ENCODE measurements at places on chromosomes 2 and 18.

GRCh38 chr2:149735237-149735958 lies 147.8 kb upstream of the MMADHC start:
- DNase-seq: no peak

- no peak for DNase-seq
Observed at GRCh38 chr2:36455788-36456187, 100.2 kb downstream of the CRIM1 start.

GRCh38 chr2:10452312-10452711 lies 4.2 kb upstream of the ODC1 start:
- DNase-seq: no peak

DNA sequence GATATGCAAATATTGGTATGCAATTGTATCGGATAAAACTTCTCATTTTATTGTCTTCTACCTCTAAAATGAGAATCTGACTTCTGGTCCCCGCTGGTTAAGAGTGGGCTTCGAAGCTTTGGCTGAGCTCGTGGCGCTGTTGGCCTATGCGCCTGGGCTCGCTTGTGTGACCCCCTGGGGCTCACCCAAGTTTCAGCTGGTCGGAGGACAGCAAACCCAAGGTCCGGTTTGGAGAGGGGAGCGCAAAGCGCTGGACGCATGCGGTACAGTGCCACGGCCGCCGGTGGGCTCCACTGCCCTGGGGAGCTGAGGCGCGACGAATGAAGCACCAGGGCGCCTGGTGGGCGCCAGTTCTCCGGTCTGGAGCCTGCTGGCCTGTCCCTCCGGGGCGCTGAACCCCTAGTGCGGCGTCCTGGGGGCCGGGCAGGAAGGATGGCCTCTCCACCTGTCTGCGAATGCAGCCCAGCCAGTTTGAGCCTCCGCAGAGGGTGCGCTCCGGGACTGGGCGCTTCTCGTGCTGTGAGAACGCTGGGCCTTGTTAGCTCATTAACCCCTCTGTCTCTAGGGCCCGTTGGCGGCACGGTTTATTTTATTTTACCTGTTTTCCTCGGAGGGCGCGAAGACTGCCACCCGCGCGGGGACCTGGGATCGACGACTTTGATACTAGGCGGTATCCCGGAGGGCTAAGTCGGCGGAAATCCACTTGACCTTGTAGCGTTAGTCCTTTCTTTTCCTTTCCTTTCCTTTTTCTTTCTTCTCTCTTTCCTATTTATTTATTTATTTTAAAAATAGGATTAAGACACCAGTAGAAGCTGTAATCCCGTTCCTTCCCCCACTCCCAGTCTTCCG lies 10.4 kb downstream of the MEIS1 start:
- no peak for DNase-seq

DNA sequence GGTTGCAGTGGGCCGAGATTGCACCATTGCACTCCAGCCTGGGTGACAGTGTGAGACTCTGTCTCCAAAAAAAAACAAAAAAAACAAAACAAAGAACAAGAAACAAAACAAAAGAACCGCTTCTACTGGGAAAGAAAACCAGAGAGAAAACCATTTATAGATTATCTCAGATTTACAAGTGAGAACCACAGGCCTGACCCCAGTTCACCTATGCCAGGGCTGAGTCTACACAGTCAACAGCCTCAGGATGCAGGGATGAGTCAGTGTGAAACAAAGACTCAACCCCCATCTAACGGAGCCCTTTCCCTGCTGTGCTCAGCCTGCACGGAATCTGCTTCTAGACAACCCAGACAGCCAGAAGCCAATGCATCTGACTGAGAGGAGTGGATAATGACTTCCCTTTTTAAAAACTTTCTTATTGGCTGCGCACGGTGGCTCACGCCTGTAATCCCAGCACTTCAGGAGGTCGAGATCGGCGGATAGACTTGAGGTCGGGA lies 25.5 kb upstream of the YWHAQ start:
- no peak for DNase-seq

GRCh38 chr2:63695583-63695982 lies 106.8 kb downstream of the MDH1 start:
- DNase-seq: no peak

GRCh38 chr2:71743995-71744675 lies 290.8 kb downstream of the DYSF start:
- no peak for DNase-seq

DNA sequence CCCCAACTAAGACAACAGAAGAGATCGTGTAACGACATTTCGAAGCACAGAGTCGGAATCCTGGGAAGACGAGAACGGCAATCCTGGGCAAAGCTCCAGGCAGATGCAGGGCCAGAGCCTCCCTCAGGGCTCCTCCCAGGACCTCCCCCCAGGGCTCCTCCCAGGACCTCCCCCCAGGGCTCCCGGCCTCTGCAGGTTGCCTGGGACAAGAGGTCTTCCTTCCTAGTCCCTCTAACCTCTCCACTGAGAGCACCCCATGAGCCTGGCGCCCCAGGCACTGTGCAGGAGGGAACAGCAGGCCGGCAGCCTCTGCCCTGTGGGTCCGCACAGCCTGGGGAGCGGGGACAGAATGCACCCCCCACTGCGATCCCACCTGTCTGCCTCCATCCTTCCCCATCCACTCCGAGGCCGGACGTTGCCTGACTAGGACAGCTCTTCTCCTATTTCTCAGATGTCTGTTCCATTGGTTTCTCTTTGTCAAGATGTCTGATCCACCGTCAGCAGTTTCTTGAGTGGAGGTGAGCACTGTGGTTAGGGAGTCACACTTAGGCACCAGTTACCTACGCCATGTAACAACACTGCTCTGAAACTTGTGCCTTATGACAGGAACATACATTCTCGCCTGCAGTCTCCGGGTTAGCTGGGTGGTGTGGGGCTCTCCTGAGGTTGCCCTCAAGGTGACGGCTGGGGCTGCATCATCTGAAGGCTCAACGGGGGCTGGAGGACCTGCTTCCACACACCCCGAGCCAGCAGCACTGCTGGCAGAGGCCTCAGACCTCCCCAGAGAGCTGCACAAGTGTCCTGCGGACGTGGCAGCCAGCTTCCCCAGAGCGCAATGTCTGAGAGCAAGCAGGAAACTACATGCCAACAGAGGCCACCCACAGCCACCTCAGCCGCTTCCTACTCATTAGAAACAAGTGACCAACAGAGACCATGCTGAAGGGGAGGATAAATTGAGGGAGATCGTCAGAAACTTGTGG lies 28.9 kb downstream of the ADI1 start:
- no peak for DNase-seq

DNA sequence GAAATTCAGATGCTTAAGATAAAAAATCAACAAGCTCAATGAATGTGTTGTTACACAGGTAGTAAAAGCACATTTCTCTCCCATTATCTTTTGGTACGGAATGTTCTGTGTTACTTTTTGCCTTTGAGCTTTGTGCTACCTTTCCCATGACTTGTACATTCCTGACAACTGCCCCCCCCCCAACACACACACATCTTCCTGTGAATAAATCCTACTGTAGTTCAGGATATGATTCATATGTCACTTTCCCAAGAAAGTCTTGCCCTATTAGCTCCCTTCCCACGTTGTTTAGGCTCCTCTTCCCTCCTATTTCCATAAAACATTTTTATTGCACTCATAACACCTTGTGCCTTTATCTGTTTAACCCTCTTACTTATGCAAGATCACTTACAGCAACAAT lies 442.6 kb upstream of the LRATD1 start:
- DNase-seq: no peak

GRCh38 chr2:238145851-238146250 lies 7.4 kb downstream of the KLHL30 start:
- DNase-seq: no peak

- DNase-seq: no peak
Observed at GRCh38 chr2:72300147-72300684, 152.6 kb upstream of the CYP26B1 start.

DNA sequence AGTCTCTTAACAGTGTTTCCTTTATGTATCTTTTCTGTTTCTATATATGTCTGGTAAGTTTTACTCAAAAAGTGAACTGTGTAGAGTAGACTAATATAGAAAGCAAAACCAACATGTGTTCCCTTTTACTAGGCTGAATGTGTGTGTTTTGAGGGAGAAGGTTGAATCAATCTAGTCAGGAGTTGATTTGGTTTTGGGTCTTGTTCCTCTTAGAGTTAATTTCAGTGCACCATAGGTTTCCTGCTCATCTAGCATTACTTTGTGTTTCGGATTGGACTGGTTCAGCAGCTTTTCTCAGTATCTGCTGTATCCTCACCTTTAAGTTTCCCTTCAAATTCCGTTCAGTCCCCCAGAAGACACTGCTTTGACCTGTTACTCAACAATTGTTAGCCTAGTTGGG lies 52.0 kb upstream of the TRIM43 start:
- DNase-seq: no peak

DNA sequence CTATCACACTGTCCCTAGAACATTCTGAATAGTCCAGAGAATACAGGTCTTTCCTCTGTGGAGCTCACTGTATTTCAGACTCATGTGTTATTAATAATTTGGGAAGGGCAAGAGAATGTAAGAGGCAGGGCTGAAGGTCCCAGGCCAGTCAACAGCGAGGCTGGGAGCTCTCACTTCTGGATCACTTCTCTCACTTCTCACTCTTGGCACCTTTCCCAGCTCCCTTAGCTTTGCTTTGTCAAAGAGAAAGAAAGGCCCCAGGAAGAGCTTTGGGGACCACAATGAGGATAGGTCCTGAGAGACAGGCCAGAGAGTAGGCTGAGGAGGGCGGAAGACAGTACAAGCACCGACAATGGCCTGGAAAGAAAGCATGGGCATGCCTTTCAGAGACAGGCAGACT lies 11.2 kb downstream of the EFR3B start:
- DNase-seq: no peak

GRCh38 chr18:48412339-48412929 lies 3.3 kb upstream of the ZBTB7C start:
- no peak for DNase-seq

DNA sequence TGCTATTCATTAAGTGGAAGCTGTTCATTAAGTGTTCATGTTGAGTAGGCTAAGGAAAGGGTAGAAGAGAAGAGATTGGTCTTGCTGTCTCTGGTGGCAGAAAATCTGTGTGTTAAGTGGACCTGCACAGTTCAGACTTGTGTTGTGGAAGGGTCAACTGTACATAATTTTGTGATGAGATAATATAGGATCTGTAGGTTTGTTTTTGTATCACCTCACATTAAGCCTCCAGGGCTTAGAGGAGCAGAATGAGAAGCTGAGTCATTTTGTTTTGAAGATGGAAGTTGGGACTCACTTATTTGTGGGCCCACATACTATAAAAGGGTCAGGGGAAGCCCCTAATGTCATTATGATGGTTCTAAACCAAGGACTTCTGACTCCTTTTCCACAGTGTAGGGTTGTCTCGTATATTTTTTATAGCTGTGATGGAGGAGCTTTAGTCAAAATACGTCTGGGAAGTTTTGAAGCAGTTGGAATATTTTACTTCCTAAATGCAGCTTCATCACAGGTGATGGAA lies 18.2 kb downstream of the PMS1 start:
- no peak for DNase-seq

DNA sequence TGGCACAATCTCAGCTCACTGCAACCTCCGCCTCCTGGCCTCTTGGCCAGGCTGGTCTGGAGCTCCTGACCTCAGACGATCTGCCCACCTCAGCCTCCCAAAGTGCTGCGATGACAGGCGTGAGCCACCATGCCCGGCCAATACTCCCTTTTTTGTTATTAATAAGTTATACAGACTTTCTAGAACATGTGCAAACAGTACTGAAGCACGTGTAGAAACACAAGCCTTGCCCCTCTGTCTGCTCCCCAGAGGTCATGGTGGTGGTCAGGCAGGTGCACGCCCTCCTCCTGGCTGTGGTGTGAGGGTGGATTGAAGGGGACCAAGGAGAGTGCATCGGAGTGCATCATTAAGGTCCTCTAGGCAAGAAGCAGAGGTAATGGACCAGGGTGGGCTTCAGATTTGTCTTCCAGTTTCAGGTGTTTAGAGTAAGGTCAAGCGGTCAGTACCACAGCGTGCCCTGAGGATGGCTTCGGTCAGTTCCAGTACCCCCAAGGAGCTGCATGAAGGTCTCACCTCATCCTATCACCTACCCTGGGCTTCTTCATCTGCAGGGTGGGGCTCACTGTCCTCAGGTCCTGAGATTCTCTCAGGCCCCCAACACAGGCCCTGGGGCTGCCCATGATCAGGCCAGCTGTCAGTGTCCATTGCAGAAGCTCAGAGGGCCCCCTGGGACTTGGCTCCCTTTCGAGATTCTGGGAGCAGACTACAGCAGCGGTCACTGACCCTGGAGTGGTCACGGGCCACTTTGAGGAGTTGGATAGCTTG lies 124.3 kb downstream of the GLI2 start:
- no peak for DNase-seq

DNA sequence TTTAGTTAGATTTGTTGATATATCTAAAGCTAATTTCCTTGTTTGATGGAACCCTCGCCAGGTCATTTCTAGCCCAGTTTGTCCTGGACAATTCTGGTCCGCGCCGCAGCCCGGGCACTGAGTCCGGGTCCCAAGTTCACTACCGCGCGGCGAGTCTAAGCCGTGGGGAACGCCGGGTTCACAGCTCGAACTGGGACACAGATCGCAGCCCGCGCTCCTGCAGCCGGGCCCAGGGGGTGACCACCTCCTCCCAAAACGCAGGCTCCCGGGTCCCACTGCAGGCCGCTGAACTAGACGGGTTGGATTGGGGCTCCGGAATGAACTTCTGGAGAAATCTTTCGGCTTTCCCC lies 681 bp downstream of the ACADL start:
- no peak for DNase-seq

DNA sequence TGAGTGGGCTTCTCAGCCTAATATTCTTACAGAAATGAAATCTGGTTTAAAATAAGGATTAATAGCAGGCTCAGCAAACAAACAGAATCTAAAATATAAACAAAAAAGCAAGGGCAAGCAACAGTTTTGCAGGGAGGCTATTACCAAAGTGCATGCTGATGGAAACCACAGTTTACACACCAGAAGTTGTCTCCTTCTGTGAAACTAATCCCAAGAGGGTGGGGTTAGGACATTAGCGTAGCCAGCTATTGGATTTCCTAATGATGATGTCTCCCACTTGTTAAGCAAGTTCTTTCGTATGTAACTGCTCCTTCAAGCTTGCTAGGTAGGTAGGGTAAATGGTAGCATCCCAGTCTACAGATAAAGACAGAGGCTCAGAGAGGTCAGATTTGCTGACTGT lies 65.0 kb upstream of the TSPYL6 start:
- no peak for DNase-seq

DNA sequence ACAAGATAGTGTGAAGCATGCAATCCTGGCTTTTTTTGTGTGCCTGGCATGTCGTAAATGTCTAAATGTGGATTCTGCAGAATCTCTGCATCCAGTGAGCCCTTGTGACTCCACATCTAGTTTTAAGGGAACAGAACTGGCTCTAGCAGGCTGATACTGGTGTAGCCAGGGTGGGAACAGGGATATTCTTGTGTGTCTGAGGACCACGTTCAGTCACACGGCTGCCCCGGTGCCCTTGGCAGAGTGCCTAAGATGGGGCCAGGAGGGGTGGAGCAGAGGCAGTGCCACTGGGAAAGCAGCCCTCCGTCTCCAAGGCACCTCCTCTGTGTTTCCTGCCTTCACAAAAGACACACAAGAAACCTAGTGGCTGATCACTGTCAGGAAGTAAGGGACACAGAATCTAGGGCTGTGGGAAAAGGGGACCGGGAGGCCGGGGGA lies 91.5 kb upstream of the PARD3B start:
- no peak for DNase-seq

All from GDM1 (cell line).